ENCODE measurements at places on chromosomes 2 and 18.

- no peak for DNase-seq
Observed at GRCh38 chr2:10161961-10162441, 39.5 kb downstream of the RRM2 start.

DNA sequence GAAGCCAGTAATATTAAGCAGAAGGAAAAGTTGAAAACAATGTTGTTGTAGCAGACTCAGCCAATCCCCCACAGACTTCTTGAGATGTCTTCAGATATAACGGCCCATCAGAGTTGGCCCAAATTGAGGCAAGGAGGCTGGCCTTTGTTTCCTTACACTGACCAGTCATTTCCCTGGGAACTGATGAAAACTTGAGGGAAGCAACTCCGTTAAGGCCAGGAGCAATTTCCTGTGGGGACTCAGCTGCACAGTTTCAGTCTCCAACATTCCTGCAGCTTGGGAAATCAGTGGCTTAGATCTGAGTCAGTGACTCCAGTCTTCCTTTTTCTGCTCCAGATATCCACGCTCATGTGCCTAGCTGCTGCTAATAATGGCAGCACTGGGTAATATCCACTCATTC, 75.7 kb downstream of the FTCDNL1 start:
- peak; percentile 14 for DNase-seq

DNA sequence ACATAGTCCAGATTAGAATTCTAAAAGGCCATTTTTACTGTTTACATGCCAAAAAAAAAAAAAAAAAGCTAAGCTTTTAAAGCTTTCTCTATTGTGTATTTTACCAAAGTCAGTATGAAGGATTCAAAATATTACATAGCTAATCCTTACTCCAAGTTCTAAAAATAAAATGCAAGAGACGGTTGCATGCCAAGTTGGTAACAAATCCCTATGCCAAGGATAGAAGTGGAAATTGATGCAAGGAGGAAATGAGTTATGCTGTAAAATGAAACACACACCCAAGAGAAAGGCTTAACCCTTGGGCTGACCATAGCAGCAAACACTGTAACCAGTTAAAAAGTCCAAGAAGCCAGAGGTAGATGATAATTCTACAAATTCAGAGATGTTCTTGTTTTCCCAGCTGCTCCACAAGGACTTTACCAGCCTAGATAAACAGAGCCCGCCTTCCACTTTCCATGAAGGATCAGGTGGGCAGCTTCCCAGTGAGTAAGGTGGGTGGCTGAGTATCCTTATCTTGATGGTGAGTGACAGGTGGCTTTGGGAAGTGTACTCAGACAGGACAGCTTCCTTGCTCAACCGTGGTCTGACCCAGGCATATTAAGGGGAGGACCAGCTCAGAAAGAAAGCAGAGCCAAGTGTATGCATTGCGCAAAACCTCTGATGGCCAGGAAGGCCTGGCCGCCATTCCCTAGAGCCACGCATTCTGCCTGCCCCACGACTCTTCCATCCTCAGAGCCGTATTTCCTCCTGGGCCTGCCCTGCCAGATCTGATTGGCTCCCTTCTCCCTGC, 34.4 kb downstream of the ATP8B1 start:
- peak; percentile 32 for DNase-seq

DNA sequence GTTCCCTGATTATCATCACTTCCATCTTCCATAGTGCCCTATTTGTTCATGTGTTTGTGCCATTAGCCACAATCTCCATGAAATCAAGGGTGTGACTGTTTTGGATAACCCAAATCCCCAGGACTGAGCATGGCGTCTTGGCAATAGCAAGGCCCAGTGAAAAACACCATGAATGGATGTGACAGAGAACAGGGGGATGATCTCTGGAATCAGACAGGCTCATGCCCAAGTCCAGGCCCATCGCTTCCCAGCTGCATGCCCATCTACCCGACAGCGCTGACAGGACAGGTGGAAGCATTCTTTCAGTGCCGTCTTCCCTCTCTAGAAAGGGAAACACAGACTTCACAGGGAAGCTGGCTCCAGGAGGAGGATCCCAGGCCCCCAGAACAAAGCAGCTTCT, 50.0 kb downstream of the HDLBP start:
- DNase-seq, result no peak

- no peak for DNase-seq
Observed at GRCh38 chr18:832085-832681, 20.1 kb upstream of the YES1 start.

DNA sequence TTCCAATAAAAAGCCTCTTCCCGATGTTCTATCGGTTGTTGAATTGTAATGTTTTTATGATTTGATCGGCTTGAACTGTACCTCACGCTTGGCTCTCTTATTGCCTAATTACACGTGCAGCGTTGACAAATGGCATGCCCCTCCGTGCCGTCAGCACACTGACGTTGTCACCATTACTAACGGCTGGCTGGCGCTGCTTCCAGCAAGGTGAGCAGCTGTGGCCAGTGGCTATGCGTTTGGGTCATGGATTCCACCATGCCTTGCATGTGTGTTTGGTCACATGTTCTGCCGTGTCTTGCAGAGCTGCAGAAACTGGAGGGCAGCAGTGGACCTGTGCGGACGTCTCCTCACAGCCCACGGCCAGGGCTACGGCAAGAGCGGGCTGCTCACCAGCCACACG, 42.1 kb downstream of the TRAPPC12 start:
- DNase-seq, result no peak

GRCh38 chr18:58558471-58558870, 70.4 kb downstream of the ALPK2 start:
- DNase-seq, result no peak

DNA sequence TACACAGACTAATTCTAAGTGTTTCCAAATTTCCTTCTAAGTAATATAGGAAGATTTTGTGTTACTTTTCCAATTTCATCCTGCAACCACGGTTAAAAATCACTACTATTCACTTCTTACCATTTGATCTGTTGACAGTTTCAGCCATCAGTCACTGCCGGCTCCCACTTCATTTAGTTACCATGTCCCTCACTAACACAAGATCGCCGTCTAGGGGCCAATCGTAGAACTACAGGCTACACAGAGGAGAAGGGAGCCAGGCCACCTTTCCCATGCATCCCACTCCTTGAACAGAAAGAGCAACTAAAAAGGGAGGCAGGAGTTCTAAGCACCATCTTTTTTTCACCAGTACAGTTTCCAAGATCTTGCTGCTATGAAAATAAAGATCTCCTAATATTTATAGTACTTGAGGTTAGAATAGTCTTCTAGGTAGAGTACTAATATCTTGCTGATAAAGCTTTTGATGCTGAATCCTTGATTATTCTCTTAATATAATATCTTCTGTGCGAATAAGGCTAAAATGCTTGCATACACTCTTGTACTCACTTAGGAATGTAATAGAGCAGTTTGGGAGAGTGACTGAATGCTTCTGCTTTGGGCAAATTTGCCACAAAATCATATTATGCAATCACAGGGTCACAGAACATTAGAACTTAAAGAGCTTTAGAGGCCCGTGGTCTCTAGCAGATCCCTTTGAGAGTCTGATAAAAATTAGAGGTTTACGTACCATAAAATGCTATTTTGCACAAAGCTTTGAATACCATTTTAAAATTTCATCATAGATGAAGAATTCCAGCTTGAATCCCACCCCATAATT, 39.5 kb upstream of the CYP1B1 start:
- DNase-seq, result no peak

DNA sequence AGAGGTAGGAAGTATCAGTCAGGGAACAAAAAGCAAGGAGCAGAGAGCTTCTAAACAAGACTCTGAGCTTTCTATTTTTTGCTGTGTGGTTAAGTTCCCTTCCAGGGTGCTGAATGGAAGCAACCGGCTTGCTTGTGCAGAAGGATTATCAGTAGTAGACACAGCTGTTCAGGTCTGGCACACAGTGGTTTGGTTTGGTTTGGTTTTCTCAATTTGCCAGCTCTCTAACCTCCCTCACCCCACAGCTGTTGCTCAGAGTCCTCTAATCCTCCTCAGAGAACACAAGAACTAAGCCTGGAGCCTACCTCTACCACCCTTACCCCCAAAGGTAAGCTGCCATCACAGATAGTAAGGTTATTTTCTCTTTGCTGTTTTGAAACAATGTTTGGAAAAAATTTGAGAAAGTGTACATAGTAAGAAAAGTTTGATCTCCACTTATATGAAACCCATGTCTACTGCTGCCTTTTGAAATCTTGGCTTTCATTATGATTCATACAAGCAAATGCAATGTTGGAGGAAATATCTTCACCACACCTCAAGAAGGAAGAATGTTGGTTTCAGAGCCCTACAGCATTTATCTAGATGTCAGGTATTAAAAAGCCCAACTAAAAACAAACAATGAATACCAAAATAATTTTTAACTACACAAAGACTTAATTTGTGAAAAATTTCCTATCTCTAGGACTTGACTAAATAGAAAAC, 255.3 kb downstream of the NR4A2 start:
- no peak for DNase-seq

DNA sequence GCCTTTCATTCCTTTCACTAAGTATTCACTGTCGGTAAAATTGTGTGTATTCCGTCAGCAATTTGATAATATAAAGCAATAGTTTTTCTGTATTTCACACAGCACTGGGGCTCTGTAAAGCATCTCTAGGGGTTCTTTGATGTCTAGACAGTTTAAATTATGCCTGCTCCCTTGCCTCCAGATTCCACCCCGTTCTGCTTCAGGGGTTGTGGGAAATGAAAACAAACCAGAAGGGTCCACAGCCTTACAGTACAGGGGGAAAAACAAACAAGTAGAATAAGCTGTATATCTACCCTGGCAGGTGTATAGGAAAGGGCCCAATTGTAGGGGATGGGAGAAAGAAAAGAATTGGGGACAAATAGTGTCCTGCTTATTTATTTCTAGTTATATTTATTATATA, 63.1 kb downstream of the ASXL3 start:
- no peak for DNase-seq

DNA sequence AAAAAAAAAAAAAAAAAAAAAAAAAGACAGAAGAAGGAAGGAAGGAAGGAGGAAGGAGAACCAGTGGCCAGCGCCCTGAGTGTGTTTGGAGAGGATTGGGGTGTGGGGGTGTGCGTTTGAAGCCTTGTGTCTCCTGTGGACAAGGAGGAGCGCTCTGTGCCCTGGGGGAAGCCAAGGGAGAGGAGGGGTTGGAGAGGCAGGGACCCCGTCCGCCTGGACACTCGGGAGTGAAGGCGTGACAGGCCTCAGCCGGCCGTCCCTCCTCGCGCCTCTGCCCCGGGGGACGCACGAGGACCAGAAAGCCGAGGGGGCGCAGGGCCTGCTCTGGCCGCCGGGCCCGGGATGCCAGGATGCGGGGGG, 44.9 kb downstream of the SERTAD2 start:
- no peak for DNase-seq

DNA sequence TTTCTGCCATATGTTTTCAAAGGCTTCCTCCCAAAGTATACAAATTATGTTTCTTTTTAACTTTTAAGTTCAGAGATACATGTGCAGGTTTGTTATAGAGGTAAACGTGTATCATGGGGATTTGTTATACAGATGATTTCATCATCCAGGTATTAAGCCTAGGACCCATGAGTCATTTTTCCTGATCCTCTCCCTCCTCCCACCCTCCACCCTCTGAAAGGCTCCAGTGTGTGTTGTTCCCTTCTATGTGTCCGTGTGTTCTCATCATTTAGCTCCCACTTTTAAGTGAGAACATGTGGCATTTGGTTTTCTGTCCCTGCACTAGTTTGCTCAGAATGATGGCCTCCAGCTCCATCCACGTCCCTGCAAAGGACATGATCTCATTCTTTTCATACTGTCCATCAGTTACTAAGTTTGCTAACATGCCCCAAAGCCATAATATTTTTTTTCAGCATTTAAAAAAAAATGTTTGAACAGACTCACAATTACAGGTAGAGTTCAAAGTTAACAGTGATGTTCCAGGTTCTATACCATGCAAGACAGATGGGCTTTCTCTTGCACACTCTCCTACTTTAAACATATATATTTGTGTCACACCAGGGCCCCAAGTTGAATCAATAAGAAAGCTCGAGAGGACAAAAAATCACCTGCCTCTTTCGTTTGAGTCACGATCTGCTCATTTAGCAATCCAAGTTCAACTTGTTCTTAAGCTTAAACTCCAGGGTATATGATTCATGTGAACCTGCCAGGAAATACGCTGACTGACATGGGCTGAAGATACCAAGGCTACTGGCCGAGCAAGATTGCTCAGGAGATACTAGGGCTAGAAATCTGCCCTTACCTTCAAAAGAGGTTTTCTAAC, 77.6 kb downstream of the AP1S3 start:
- DNase-seq, result no peak

GRCh38 chr2:190701586-190701985, 52.7 kb downstream of the NAB1 start:
- DNase-seq, result no peak

GRCh38 chr18:46574000-46574742, 82.8 kb downstream of the LOXHD1 start:
- DNase-seq, result no peak
